ENCODE measurements at places on chromosomes 3 and 15. TPM values are rescaled to one million over a fixed set of nuclear protein-coding genes. Genes with fewer than 3 reads are reported as not detected.

The BCHE gene
- total RNA-seq: 1.4 TPM

The GASK1A gene
- 2.7 TPM for total RNA-seq

The CSPG4 gene
- total RNA-seq: 23.2 TPM

The CCR1 gene
- total RNA-seq: 1.9 TPM

The ERC2 gene
- total RNA-seq: not detected

The KBTBD12 gene
- total RNA-seq: 47.5 TPM

The IQCF5 gene
- total RNA-seq: not detected

The CPNE9 gene
- total RNA-seq: not detected

DNA sequence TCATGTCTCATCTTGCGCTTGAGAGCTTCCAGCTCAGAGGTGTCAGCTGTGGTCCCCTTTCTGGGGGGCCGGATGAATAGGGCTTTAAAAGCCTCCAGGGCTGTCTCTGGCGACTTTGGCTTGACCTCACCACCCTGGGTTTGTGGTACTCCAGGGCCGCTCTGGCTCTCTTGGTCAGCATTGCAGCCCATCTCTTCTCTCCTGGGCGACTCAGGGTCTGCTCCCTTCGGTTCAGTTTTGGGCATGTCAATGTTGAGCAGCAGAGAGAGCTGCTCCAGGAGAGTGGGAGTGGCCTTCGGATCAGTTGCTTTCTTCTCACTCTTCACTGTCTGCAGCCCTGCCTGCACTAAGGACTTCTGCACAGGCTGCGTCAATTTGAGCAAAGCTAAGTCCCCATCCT lies 127.9 kb downstream of the FMN1 start:
- peaks cover 18% of the 10 kb centered on the region for H3K4me1 ChIP-seq
- H3K36me3 ChIP-seq: no peaks in the 10 kb centered on the region
- no peak for DNase-seq
- H3K4me3 ChIP-seq: no peak overlapping the region
- H3K27ac ChIP-seq: no peak overlapping the region

DNA sequence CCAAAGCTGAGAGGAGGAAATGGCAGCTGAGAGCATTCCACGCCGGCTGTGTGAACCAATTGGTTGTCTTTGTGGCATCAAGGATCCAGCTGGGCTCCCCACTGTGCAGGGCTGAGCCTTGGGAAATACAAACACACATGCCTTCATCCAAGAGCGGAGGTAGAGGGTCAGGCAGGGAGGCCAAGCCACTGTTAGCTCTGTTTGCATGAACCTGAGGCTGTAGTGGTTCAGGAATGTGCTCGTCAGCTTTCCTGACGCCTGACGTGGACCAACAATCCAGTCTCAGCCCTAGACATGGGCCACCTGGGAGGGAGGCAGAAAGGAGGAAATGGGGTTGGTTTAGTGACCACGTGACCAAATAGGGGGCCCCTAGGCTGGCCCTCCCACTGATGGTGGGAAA lies 276.9 kb downstream of the TLE3 start:
- no peak for DNase-seq
- H3K27me3 ChIP-seq: no peaks in the 10 kb centered on the region
- no peaks in the 10 kb centered on the region for H3K36me3 ChIP-seq
- no peak overlapping the region for H3K4me3 ChIP-seq
- peaks cover 7% of the 10 kb centered on the region for H3K4me1 ChIP-seq

GRCh38 chr3:191263365-191263764 lies 64.3 kb downstream of the OSTN start:
- H3K4me3 ChIP-seq: no peak overlapping the region
- no peak for DNase-seq
- H3K4me1 ChIP-seq: no peaks in the 10 kb centered on the region

GRCh38 chr15:101136381-101137268 lies 115.2 kb downstream of the CHSY1 start:
- no peaks in the 10 kb centered on the region for H3K4me1 ChIP-seq
- H3K27me3 ChIP-seq: no peaks in the 10 kb centered on the region
- peak; percentile 11 for DNase-seq
- no peaks in the 10 kb centered on the region for H3K36me3 ChIP-seq
